Stimulated activated CD4-positive, alpha-beta T cell treated with anti-CD3 and anti-CD28 coated beads, Interleukin-1b, Interleukin-23, amount 100 ng/mL, for 48 hours (primary cell): ENCODE measurements at places on chromosomes 16 and 17.
A peak's percentile ranks its signal among the peaks of the same experiment; 100 is the strongest.

GRCh38 chr17:59859444-59860025, 33.2 kb downstream of the TUBD1 start:
- no peak for DNase-seq

DNA sequence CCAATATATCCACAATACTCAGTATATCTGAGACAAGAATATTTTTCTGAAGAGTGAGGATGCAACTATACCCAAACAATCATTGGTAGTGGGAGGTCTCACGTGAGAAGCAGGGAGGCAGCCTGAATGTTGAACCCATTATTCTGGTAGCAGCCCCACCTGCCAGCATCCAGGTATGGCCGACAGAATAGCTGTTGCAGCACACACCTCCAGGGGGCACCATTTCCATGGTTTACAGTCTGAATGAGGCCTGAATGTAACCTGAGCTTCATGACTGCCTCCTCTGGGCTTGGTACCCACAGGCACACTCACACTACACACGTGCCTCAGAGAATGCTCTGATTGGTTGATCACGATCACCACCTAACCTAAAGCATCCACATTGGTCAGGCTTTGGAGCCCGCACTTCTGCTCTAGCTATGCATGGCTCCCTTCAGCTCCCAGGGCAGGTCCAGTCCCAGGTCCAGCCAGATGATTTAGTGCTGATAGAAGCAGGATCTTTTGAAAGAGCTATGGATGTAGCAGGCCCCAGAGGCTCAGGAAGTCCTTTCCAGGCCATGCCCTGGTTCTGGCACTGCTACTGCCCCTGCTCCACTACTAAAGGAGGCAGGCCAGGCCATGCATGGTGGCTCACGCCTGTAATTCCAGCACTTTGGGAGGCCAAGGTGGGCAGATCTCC, 11.0 kb upstream of the CBFB start:
- peak; percentile 90 for DNase-seq

DNA sequence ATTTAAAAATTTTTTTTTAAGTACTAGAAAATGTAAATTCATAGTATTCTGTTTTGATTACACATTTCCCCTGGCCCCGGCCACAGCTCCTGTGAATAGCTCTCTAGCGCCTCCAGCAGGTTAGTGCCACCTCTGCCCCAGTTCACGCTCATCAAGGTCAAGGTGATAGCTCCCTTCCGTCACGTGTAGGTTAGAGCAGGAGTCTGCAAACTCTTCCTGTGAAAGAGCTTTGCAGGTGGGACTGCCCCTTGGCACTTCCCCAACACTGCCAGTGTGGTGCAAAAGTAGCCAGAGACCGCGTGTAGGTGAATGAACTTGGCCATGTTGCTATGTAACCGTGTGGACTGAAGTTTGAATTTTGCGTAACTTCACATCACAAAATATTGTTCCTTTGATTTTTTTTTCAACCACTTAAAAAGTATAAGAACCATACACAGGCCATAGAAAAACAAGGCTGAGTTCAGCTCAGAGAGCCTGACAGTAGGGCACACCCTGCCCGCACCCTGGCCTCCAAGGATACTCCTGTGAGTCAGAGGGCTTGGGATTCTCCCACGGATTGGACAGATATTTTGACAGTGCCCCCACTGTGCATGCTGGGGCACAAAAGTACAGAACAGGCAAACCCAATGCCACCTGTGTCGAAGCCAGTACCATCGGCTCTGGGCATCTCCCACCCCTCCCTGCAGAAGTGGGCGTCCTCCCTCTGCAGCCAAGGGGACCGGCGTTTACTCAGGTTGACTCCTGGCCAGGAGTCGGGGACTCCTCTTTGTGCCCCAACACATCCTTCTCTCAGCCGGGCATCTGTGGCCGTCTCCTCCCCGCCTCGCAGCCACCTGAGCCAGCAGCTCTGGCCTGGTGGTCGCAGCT, 92.0 kb upstream of the CHMP6 start:
- peak; percentile 84 for DNase-seq

DNA sequence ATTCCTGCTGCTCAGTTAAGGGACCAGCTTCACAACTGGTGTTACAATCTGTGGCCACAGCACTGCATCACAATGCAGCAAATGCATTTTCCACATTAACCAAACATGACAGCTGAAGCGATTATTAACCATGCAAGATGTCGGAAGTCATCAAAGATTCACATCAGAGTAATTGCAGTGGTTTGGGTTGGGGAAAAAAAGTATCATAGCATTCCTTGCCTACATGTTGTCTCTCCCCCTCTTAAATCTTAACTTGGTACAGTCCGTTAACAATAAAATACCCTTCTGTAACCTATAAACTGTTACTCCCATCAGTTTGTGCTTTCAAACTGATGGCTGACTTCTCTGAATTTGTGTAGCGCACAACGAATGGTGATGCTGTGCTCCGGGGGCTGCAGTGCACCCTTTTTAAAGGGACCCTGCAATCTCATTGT, 51.6 kb downstream of the NUP93 start:
- DNase-seq = no peak

DNA sequence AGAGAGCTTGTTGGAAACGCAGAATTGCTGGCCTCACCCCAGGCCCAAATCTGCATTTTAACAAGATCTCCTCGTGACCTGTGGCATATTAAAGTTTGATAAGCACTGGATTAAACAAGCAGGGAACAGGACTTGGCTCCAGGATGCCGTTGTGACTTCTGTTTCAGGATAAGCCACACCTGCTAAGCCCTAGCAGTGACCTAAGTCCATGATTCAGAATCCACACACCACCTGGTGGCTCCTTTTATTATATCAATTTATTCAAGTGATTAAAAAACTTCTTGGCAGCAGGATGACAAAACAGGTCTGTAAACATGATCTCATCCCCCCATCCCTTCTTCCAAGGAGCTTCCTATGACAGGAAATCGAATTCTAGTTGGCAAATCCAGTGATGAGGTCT, 9.1 kb downstream of the NAGPA start:
- DNase-seq = no peak
